ENCODE measurements at places on chromosomes 7 and 10.
A peak's percentile ranks its signal among the peaks of the same experiment; 100 is the strongest.

- peak; percentile 62 for DNase-seq
Observed at GRCh38 chr10:119871881-119872609, 598 bp downstream of the MCMBP start.

GRCh38 chr7:81294897-81295515 lies 376.2 kb upstream of the SEMA3C start:
- DNase-seq, result no peak

GRCh38 chr7:135661311-135662122 lies 797 bp upstream of the STMP1 start:
- no peak for DNase-seq

DNA sequence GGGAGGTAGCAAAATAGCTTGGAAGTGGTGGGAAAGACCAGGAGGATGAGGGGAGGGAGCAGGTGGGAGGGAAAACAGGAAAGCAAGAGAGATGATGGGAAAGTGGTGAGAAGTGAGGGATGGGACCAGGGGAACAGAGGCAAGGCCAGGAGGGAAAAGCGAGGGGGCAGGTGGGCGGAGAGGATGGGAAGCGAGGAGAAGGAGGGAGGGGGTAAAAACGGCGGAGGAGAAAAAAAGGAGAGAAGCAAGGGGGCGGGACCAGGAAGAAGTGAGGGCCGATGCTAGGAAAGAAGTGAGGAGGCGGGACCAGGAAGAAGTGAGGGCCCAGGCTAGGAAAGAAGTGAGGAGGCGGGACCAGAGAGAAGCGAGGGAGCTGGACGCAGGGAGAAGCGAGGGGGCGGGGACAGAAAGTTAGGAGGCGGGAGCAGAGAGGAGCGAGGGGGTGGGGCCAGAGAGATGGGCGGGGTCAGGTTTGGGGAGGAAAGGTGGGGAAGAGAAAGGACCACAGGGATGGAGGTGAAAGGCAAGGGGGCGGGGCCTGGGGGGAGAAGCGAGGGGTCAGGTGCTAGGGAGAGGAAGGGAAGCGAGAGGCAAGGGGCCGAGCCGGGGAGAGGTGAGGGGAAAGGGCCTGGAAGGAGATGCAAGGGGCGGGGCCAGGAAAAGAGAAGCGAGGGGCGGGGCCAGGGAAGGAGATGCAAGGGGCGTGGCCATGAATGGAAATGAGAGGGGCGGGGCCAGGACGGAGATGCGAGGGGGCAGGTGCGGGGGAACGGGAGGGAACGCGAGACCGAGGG lies 984 bp downstream of the SMURF1 start:
- DNase-seq, result peak; percentile 94

DNA sequence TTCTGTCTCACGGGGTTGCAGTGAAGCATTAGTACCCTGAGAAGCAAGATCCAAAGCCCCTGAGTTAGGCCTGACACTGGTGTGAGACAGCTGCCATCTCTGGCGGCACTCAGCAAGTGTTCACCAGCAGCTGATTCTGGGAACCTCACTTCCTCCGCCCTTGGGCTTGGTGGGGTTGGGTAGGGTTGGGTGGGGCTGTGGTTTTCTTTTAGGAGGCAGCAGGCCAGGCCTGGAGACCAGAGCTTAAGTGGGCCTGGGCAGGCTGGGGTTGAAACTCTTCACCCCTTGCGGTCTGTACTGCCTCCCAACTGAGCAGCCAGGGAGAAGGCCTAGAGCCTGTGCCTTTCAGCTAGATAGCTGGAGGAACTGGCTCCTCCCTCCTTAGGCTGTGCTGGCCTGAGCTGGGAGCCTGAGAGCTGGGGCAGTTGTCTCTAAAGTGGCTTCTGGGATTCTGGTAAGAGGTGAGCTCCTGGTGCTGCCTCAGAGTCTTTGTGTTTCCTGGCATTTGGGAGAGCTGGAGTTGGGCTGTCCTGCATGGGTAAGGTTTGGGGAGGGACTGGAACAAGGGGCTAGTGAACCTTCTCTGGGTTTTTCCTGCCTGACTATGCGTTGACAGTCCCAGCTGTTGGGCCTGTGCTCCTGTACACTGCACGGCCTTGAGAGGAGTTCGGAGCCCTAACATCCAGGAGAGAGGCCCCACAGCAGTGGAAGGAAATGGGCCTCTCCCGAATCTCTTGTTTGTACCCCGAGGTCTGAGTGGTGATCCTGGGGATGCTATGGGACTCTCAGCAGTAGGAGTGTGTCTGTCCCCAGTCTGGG lies 5.1 kb downstream of the TSPAN14 start:
- DNase-seq, result peak; percentile 80

GRCh38 chr10:70673043-70673928 lies 980 bp downstream of the ADAMTS14 start:
- DNase-seq, result peak; percentile 79

GRCh38 chr7:22932896-22933295 lies 81.0 kb downstream of the HYCC1 start:
- DNase-seq, result no peak

DNA sequence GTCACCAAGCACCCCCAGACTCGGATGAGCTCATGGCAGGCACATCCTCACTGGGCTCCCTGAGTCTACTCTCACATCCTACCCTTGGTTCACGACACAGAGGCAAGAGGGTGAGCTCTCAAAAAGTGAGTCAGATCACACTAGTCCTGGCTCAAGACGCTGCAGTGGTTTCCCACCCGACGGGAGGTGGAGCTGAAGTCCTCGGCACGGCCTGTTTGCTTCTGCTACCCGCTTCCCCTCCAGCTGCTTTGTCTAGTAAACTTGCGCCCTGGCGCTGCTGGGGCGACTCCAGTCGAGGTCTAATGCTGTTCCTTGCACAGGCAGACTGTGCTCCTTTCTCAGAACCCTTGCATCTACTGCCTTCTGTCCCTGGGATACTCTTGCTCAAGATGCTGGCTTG lies 13.5 kb upstream of the SFMBT2 start:
- DNase-seq, result no peak

DNA sequence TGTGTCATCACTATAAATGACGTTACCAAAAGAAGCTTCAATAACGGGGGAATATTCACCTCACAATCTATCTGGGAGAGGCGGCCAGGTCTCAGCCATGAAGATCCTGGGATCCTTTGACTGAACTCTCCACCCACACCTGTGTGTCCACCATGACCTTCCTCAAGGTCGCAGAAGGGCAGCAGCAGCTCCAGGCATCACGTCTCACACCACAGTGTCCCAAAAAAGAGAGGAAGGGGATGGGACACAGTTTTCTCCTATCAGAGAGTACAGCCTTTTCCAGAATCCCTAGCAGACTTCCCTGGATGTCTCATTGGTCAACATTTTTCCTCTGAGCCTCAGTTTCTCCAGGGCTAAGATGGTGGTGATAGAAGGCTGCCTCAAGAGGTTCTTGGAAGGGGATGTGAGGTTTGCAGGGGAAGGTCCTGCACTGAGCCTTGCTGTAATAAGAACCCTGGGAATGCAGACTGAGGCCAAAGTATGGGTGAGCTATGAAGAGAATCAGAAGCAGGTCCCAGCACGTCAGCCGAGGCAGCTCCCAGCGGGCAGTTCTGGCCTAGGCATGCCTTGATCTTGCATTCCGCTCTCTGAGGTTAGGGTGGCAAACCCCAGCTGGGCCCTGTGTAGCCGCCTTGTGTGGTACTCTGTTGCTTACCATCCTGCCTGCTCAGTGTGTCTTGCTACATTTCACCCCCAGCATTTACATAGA lies 63.8 kb downstream of the COL26A1 start:
- DNase-seq, result no peak

DNA sequence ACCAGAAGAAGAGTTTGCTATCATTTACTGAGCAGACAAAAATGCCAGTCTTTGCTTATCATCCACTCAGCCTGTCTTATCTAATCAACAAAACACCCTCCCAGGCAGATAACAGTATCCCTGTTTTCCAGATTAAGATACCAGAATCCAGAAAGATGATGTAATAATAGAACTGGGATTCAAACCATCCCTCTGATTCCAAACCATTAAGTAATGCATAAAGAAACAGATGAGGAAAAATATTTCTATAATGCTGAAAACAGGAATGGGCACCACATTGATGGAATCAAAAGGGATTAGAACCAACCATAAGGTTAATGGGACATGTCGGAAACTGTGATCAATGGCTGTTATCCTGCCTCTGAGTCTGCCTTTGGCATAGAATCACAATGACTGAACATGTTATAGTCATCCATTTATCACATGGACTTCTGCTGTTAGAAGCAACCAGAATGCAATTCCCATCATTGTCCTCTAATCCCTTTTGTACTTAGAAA lies 92.1 kb upstream of the RSU1 start:
- DNase-seq, result no peak

- no peak for DNase-seq
Observed at GRCh38 chr7:126570845-126571244, 681.9 kb downstream of the GRM8 start.

DNA sequence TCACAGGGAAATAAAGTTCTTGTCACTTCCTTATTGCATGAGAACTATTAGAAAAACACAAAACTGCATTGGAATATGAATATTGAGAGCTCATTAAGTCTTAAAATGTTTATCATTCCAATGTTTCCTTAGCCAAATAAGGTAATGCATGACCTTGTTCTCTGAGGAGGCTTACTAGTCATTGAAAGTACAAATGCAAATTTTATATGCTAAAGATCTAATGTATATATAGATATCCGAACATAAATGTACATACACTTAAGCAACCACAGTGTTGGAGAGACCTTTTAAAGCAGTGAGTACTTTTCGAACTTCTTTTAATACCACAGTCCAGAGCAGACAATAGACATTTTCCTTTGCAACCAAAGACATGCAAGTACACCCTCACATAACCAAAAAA lies 96.1 kb downstream of the RELN start:
- DNase-seq, result no peak

DNA sequence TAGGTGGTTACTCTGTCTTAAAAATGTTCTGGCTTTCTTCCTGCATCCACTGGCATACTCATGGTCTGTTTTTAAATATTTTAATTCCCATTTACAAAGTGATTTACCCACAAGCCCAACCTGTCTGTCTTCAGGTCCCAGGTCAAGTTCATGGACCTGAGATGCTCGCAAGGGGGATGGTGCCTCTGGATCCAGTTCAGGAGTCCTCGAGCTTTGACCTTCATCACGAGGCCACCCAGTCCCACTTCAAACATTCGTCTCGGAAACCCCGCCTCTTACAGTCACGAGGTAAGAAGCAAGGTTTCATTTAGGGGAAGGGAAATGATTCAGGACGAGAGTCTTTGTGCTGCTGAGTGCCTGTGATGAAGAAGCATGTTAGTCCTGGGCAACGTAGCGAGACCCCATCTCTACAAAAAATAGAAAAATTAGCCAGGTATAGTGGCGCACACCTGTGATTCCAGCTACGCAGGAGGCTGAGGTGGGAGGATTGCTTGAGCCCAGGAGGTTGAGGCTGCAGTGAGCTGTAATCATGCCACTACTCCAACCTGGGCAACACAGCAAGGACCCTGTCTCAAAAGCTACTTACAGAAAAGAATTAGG lies 8.7 kb downstream of the ZKSCAN1 start:
- DNase-seq, result no peak

Data from heart left ventricle (tissue), 16 donors.